ENCODE measurements at places on chromosomes 11 and 22. TPM values are rescaled to one million over a fixed set of nuclear protein-coding genes. Genes with fewer than 3 reads are reported as not detected.

- DNase-seq = no peak
Measured at GRCh38 chr11:133955945-133956421, 785 bp downstream of the IGSF9B start.

DNA sequence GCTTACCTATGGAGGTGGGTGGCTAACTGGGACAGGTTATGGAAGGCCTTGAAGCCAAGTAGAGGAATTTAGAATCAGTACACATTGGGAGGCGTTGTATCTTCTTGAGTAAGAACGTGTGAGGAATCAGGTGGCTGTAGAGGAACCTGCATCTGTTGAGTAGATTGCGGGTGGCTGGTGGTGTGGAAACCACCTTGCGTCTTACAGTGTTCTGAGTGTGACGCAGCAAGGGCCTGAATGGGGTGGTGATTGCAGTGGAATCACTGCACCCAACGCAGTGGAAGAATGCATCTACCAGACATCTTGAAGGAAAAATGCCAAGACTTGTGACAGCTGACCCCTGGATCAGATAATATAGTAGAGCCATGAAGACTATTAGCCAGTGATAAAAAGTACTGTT, 110.8 kb upstream of the NNMT start:
- no peak for DNase-seq

DNA sequence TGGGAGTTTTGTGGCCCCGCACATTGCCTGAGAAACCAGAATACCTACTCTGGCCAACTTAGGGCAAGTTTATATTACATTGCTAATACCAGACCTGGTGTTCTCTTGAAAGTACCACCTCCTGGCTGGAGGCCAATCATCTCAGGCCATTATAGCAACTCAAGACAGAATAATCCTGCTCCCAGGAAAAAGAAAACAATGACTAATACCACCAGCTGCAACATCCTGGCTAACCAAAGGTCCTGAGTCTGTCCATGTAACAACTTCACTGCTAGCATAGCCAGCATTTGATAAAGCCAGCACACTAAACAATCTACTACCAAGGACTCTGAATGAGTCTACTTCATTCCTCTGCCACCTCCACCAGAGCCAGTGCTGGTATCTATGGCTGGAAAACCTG, 1298.7 kb upstream of the CNTN5 start:
- no peak for DNase-seq

DNA sequence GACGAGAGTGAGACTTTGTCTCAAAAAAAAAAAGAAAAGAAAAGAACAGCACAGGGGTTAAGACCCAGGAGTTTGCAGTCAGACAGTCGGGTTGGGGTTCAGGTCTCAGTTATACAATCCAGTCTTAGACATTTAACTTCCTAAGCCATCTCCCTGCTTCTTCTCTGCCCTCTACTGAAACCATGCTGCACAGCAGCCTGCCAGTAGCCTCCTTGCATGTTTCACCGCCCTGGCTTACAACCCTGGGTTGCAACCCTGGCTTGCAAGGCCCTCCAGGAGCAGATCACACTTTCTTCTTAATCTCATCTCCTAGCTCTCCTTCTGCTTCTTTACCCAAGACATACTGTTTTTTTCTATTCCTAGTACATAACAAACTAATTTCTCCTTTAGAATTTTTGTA, 5.9 kb upstream of the B3GAT3 start:
- no peak for DNase-seq

DNA sequence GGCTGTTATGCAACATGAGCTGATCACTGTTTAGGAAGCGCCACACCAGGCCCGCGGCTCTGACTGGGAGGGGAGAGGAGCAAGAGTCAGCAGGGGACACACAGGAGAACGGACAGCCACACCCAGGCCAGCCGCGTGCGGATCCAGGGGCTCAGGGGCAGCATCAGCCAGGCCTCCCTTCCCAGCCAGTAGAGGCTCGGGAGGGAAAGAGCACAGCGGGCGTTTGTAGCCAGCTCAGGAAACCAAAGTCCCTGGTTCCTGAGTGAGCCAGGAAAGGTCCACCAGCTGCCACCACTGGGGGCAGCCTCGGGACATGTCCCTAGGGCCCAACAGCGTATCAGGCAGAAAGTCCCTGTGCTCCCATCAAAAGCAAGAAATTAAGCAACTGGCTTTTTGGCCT, 71.8 kb upstream of the PITPNB start:
- DNase-seq = no peak

- DNase-seq = no peak
Measured at GRCh38 chr11:106625566-106625965, 392.7 kb downstream of the GUCY1A2 start.

- no peak for DNase-seq
Measured at GRCh38 chr11:114110952-114111947, 51.7 kb downstream of the ZBTB16 start.

- no peak for DNase-seq
Measured at GRCh38 chr22:46122511-46122971, 27.8 kb upstream of the PPARA start.

GRCh38 chr11:1303973-1304372, 5.5 kb downstream of the TOLLIP start:
- DNase-seq = no peak

DNA sequence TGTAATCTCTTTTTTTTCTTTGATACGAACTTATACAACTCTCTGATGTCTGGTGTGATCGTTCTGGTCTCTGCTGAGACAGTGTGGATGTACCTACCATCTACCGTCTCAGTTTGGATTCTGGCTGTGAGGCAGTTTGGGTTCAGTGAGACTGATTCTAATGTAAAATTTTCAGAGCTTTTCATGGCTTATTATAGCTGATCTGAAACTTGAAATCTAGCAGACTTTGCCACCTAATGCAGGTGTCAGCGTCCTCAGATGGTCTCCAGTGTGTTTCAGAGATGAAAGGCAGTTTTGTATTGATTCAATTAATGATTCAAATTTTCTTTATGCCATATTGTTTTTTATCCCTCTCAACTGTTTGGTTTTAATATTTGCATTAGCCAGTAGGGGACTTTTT, 35.9 kb downstream of the PPFIBP2 start:
- DNase-seq = no peak

DNA sequence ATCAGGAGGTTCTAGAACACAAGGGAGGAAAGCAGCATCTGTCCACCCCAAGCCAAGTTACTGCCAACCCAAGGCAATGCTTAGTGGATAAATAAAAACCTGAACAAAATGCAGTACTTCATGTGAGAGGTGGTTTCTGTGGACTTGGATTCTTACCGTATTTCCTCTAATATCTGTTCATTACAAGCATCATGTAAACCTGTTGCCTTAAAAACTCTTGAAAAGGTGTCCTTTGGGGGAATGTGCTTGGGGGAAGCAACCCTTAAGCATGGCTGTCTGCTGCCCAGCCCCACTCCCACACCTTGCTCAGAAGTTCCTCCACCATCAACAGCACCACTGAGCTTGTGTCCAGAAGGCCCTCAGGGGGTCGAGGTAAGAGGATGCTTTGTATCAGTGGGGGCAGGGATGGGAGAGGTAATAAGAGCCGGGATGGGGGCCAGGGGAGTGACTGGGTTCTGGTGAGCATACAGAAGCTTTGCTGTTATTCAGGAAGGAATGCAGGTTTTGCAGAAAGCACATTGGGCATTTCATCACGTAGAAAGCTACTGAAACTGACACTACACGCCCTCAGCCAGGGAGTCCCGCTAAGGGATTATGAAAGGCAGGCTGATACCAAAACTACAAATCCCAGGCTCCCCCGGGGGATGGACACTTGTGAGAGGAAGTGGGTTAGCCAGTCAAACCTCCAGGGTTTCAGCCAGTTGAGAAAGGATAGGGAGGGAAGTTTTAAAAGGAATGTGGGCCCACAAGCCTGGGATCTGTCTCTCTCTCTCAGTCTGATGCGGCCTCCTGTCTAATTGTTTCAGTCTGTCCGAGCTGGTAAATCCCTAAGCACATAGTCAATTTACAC, 52.0 kb downstream of the KCNJ1 start:
- peak; percentile 90 for DNase-seq

The RBFOX2 gene
- polyA plus RNA-seq = 221 TPM

The CBX6 gene
- polyA plus RNA-seq = 21.9 TPM

The LRRC75B gene
- 3.2 TPM for polyA plus RNA-seq

The ANGPTL5 gene
- not detected for polyA plus RNA-seq

The KRTAP5-1 gene
- polyA plus RNA-seq = not detected

The SMTNL1 gene
- polyA plus RNA-seq = not detected
